Stimulated activated CD8-positive, alpha-beta memory T cell treated with anti-CD3 and anti-CD28 coated beads, Interleukin-15, amount 100 ng/mL, for 4 hours (primary cell): ENCODE measurements at places on chromosomes 13 and 19.

DNA sequence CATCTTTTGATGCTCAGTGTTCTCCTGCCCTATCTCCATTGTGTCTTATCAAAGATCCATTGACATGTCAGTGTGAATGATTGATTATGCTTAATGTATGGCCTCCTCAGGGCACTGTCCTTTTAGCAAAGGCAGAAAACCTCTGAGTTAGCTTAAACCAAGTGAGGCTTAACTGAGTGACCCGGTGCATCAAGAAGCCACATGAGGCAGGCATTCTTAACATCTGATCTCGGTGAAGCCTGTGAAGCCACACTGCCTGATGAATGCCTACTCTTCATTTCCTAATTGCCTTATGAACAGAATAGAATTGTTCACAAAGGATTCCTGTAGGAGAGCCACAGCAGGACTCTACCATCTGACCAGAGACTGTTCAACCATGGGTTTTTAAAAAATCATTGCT is 168.1 kb upstream of the SOX21 start:
- no peak for DNase-seq

DNA sequence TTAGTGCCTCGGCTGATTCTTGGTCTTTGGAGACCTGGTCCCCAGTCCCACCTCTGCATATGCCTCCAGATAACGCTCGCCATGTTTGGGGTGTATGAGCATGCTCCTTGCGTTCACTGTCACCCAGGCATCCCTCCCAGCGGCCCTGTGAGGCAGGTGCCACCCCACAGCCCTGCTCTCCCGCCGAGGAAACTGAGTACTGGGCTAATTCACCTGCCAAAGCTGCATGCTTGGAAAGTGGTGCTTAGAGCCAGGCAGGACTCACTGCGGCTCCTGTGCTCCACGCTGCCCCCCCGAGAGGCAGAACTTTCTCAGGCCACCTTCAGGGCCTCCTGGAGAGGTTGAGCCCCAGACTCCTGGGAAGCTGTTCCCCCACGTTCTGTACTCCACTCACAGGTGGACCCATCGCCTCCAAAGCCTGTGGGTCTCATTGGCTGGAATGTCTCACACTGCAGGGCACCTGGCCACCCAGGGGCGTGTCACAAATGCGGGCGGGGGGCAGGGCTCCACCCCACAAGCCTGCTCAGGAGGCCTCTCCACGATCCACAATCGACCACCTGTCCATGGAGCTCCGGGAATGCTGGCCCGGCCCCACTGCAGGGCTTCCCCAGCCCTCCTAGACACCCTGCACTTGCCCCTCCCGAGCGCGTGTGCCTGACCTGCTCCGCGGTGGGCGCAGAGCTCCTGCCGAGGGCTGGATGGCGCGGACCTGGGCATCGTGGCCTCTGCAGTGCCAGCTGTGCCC is 64.6 kb downstream of the ATP11A start:
- DNase-seq, result no peak

GRCh38 chr13:96053003-96053703 is at the start of gene UGGT2:
TSS of gene UGGT2 (minus strand) at chr13:96053401. CDS start at chr13:96053312, 89 bp downstream.
- DNase-seq, result no peak

DNA sequence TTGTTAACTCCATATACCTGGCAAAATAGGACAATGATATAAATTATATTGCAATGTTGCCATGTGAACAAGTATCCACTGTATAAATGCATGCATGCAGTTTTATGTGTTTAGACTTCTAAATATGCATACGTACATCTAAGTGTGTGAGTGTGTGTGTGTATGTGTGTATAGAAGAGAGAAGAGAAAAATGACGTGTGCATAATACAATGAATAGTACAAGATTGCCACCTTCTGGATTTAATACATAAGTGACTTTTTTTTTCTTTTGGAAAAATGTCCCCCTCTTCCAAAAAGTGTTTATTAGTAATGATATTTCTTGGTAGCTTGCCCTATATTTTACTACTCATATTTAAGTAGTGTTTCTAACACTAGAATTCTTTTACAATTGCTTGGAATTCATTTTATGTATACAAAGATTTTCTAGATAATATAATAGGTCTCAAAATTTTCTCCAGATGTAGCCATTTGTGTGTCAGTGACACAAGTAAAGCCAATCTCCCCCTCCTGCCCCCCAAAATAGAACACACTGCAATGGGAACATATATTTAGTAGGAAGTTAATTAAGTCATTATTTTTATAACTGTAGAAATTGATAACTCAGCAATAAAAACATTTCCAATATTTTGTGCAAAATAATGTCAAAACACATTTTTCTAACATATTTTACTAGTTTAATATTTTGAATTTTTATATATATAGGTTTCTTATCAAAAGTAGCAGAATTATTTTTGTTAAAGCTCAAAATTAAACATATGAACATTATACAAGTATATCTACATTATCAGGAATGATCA is 783.3 kb upstream of the ATXN8OS start:
- DNase-seq, result no peak

- no peak for DNase-seq
Observed at GRCh38 chr13:92716749-92717148, 509.9 kb upstream of the GPC6 start.

DNA sequence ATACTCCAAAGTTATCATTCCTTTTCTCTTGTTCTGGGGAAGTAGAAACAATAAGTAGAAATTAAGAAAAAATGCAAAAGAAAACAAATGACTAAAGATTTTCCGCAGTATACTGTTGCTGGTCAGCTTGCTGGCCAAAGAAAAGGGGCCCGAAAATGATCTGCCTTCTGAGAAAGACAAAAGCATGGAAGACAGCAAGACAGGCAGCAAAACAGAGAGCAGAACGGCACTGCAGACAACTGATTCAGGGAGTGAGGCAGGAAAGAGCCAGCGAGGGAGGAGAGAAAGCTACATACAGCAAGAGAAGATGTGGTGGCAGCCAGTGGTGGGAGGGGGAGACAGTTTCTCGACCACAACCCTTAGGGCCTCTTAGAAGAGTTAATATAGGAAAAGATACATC is 5.3 kb upstream of the DOCK9 start:
- DNase-seq, result no peak

DNA sequence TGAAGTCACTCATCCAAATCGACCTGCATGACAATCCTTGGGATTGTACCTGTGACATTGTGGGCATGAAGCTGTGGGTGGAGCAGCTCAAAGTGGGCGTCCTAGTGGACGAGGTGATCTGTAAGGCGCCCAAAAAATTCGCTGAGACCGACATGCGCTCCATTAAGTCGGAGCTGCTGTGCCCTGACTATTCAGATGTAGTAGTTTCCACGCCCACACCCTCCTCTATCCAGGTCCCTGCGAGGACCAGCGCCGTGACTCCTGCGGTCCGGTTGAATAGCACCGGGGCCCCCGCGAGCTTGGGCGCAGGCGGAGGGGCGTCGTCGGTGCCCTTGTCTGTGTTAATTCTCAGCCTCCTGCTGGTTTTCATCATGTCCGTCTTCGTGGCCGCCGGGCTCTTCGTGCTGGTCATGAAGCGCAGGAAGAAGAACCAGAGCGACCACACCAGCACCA is 5.9 kb downstream of the SLITRK5 start:
- DNase-seq, result no peak

DNA sequence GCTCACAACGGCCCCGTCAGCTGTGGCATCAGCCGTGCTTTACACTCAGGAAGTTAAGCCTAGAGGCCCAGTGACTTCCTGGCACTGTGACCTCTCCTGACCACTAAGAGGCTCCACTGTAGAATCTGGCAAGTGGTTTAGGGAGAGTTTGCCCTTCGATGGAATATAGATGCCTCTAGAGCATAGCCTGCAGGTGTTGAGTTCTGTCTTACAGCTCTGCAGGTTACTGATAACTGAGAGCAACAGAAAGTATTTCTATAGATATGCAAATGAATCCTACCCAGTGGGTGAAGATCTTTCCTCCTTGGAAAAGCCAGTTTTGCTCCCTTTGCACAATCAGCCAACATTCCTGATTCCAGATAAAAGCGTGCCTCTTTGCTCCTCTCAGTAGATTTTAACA is 35.8 kb downstream of the ATP12A start:
- DNase-seq, result no peak

DNA sequence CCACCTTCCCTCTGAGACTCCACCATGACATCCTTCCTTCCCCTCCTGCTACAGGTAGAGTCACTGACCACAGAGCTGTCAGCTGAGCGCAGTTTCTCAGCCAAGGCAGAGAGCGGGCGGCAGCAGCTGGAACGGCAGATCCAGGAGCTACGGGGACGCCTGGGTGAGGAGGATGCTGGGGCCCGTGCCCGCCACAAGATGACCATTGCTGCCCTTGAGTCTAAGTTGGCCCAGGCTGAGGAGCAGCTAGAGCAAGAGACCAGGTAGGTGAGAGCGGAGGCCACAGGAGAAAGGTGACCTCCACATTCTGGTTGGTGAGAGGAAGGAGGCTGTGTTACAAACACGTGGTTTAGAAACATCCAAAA is 27.6 kb downstream of the KCNC3 start:
- DNase-seq, result no peak

DNA sequence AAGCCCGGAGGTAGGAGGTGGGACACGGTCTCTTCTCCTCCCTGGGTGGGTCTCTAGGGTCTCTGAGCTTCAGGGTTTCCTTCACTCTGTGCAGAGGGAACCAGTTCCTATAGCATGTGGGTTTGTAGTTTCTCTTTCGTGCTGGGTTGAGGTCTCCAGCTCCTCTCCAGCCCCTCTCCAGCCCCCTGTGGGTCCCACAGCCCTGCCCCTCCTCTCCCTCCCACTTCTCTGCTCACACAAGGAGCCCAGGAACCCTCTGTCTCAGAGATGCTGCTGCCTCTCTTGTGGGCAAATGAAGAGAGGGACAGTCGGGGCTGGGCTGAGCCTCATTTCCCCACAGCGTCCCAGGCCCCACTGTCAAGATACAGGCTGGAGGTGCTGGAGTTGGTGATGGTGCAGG is 1.4 kb downstream of the SIGLEC7 start:
- no peak for DNase-seq

DNA sequence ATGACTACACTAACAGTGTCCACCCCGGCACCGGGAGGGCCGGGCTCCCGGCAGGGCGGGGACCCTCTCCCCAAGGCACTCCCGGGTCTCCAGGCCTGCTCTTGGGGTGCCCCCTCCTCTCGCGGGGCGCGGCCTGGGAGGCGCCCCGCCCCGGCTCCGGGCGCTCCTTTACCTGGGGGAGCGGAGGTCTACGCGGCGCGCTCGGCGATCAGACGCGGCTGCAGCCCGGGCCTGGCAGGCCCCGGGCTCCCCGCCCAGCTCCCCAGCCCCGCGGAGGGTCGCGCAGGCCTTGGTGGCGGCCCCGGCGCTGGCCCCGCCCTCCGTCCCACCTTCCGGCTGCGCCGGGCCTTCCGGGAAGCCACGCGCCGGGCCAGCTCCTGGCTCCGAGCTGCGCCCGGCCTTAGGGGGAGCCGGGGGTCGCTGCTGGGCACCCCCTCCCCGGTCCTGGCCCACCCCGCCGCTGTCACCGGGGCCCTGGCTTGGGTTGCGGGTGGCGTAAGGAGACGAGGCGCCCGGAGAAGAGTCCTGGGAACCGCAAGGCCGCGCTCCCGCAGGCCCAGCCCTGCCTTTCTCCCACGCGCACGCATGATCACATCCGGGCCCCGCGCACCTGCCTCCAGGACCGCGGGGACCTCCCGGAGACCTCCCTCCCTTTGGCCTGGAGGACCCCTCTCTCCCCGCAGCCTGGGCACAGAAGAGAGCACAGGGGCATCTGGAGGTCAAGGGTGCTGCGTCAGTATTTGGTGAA is at the start of gene C19orf12:
C19orf12 (minus strand) TSS at position 309 of the 748 bp plus-strand sequence. CDS start 6,848 bp downstream, outside the sequence.
- DNase-seq, result no peak

GRCh38 chr13:106565127-106565775 is 2.7 kb downstream of the ARGLU1 start:
- DNase-seq, result no peak

- no peak for DNase-seq
Observed at GRCh38 chr19:13460045-13460444, 46.2 kb downstream of the CACNA1A start.

- DNase-seq, result no peak
Observed at GRCh38 chr13:93925990-93926389, 553.5 kb downstream of the DCT start.
